ENCODE measurements at places on chromosomes 5 and 9.

DNA sequence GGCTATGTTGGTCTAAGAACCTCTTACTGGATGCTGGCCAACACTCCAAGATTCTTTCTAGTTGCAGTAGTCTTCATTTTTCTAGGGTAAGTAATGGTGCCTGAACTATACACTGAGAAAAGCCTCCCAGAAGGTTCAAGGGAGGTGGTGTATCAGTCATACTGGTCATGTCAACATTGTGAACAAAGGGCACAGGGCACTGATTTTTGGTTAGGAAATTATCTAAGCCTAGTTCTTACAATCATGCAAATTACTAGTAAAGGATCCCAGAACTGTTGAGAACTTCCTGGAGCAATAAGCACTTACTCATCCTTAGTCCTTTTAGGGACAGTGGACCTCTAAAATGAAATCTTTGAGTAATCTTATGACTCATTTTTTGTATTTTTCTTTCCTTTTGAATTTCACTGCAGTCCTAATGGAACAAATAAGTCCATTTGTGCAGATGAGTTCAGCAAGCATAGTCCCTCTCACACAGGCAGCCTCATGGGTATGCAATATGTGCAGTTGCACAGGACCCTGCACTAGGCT lies 21.1 kb upstream of the CDC42SE2 start:
- DNase-seq: no peak

GRCh38 chr5:14695152-14695551 lies 30.6 kb downstream of the OTULIN start:
- no peak for DNase-seq

- no peak for DNase-seq
Measured at GRCh38 chr5:91187032-91187431, 196.1 kb downstream of the ARRDC3 start.

DNA sequence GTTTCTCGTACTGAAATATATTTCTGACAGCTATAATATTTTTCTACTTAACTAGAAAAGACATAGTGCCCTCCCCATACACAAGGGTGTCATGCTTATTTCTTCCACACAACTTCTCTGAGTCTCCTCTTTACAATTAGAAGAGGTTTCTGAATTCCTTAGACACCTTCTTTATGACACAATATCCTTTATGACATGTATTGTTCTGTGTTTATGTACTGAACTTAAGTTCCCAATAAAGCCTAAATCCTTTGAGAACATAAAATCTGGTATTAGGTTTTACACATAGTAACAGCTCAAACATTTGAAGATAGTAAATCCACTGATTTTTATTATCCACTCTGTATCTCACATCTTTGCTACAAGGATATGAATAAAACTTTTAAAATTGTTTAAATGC lies 32.5 kb downstream of the GRAMD2B start:
- no peak for DNase-seq

GRCh38 chr5:6185574-6185973 lies 192.8 kb downstream of the MED10 start:
- DNase-seq: no peak

- no peak for DNase-seq
Measured at GRCh38 chr5:34803974-34804732, 34.8 kb upstream of the TTC23L start.

DNA sequence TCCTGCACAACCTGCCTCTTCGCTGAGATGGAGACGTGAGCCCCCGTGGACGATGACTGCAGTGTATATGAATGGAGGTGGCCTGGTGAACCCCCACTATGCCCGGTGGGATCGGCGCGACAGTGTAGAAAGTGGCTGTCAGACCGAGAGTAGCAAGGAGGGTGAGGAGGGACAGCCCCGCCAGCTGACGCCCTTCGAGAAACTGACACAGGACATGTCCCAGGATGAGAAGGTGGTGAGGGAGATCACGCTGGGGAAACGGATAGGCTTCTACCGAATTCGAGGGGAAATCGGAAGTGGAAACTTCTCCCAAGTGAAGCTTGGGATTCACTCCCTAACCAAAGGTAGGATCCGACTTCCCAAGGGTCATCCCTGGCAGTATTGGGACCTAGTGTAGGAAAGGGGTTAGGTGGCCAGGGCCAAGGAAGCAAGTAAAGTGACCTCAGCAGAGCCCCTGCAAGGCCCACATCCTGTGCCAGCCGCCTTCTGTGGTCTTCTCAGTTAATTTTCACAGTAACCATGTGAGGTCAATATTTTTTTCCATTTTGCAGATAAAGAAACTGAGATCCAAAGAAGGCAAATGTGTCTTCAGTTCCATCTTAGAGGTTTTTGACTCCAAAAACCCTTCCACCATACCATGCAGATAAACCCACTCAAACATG lies 53.8 kb downstream of the NIM1K start:
- DNase-seq: no peak

- no peak for DNase-seq
Measured at GRCh38 chr5:141510850-141511601, 22.1 kb downstream of the PCDHGC5 start.

GRCh38 chr9:16039218-16039987 lies 486.6 kb downstream of the CCDC171 start:
- no peak for DNase-seq

GRCh38 chr5:163623986-163624385 lies 118.6 kb downstream of the MAT2B start:
- DNase-seq: no peak

GRCh38 chr9:131704141-131704983 lies 35.5 kb downstream of the RAPGEF1 start:
- no peak for DNase-seq

GRCh38 chr9:78909566-78909965 lies 612.6 kb downstream of the PSAT1 start:
- DNase-seq: no peak

GRCh38 chr9:93326654-93327053 lies 124.8 kb upstream of the FAM120A start:
- DNase-seq: no peak

GRCh38 chr9:113529336-113530009 lies 65.9 kb downstream of the RGS3 start:
- no peak for DNase-seq

- no peak for DNase-seq
Measured at GRCh38 chr5:173825215-173825865, 62.8 kb upstream of the CPEB4 start.

- no peak for DNase-seq
Measured at GRCh38 chr5:118604106-118604505, 384.2 kb downstream of the DTWD2 start.

- DNase-seq: no peak
Measured at GRCh38 chr5:128777052-128777451, 188.2 kb upstream of the SLC27A6 start.

DNA sequence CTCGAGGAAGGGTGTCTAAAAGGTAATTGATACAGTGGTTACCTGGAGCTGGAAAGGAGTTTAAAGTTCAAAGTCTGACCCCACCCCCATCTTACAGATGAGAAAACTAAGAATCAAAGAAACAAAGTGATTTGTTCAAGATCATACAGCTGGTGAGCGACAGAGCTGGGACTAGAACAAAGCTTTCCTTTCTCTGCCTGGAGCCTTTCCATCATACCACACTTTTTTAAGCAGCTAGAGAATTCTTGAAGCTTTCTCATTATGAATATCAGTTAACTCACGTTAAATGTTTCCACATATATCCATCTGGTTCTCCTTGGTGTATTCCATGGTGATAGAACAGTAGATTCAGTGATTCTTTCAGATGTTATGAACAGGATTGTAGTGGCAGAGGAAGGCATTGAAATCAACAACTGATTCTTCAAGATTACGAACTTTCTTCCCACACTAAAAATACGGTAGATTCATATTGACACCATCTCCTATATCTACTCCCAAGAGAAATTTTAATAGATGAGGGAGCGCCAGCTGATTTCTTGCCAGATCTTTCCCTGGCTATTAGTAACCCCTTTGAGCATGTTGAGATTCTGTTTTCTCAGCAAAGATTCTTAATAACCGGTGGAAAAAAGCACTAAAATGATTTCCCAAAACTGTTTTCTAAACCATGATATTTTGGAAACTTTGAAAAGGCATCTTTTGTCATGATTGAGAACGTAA lies 233.7 kb downstream of the ADAMTSL1 start:
- no peak for DNase-seq

All from activated CD8-positive, alpha-beta memory T cell treated with anti-CD3 and anti-CD28 coated beads for 48 hours (primary cell).